Activated B cell treated with CpG ODN at 0.5 μM for 24 hours (primary cell): ENCODE measurements at places on chromosomes 5 and 9.

DNA sequence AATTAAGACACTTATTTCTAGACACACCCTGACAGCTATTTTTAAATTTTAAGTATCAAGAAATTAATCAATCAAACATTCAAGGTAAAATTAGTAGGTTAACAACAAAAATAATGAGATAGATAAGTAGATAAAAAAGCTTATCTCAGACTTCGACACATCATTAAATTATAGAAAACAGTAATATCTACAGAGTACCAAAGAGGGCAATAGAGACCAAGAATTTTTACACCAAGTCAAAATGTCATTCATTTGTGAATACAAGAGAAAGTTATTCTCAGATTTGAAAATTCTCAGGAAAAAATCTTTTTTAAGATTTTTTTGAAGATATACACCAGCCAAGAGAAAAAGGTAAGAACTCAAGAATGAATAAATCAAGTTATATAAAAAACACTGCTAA is 445.6 kb downstream of the ACTL7B start:
- DNase-seq = no peak

DNA sequence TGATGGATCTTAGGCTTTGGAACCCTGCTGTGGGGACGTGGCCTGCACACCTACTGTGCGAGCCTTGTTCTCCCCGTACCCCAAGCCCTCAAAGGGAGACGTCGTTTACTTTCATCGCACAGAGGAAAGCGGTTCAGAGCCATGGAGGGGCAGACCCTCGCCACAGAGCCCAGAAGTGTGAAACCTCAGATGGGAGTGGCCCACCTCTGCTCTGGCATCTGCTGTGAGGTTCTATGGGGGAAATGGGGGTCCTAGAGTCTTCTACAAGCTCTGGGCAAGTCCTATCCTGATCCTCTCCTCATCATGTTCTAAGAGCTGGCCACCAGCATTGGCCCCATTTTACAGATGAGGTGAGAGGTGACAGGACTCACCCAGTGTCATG is 3.7 kb upstream of the RNF44 start:
- DNase-seq = no peak

GRCh38 chr9:22211588-22212360 is 202.7 kb upstream of the CDKN2B start:
- DNase-seq = no peak

DNA sequence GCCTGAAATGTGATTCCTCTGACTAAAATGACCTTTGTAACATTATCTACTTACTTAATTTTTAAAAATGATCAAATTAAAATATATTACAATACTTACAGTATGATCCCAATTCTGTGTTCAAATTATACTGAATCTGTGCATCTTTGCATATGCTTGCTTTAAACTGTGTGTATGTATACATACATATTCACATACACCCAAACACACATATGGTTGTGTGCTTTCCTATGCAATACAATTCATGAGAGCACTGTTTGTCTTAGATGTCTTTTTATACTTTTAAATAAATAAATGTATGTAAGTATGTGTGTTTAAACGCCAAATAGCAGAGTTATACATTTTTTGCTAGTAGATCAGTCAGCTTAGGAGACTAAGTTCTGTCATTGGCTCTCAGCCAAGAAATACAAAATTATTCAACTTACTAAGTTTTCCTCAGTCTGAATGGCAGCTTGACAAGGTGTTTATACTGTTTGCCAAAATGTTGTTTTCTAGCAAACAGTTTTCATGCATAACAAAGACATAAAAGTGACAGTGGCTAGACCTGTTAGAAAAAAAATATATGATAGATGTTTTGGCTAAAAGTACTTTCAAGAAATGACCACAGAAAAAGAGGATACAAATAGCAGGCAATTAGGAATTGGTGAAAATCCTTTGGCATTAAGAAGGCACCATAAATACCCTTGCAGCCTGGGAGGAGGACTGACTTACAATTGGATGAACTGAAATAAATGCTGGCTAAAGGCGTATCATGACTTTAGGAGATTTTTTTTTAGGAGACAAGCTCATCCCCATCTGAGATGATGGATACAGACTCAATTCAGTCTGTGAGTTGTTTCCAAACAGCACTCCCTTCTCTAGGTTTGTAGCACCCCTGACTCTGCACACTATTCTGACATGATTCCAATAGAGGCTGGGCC is 7.9 kb downstream of the TICAM2 start:
- DNase-seq = no peak
